BE2C (cell line): ENCODE measurements at places on chromosomes 2 and 18.

GRCh38 chr18:70221915-70222278, 16.4 kb upstream of the RTTN start:
- no peak for DNase-seq

DNA sequence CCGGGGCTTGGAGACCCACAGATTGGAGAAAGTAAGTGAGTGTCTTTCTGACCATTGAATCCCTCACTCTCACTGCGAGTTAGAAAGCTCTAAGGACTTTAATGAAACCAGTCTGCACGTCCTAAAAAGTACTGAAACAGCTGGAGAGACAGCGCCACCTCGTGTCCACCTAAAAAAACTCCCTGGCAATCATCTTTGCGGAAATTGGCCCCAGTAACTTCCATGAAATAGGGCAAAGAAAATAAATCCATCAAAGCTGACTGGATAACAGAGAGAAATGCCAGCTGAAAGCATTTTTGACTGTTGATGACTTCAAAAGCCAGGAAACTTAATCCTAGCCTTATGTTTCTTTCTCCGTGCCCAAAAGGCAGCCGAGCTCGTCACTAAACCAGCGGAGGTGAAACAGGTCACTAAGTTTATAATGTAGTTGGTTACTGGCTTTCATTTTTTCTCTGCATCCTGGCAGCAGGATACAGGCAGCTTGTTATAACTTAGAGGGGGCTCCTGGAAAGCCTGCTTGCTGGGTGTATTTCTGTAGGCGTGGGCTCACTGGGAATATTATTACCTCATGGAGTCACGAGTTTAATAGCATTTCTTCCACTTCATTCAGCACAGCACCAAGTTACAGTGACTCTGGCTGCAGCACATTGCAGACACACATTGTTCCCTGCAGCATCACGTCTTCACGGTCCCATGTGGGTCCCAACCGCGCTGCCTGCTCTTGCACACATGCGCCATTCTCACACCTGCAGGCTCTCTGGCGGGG, 266.5 kb downstream of the HRH4 start:
- DNase-seq: peak; percentile 48

DNA sequence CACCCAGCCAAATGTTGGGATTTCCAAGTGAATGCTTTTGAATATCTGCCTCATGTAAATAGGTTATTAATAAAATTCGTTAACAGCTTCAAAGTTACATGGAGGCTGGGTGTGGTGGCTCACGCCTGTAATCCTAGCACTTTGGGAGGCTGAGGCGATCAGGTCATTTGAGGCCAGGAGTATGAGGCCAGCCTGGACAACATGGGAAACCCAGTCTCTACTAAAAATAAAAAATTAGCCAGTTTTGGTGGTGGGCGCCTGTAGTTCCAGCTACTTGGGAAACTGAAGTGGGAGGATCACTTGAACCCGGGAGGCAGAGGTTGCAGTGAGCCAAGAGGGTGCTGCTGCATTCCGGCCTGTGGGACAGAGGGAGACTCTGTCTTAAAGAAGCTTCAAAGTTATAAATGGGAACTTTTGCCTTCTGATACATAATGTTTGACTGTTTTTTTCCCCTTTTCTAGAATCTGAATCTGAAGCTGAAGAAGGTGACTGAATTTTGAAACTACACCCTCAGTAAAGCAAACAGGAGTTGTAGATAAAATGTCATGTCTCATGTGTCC, 10.1 kb downstream of the BZW1 start:
- DNase-seq: no peak

DNA sequence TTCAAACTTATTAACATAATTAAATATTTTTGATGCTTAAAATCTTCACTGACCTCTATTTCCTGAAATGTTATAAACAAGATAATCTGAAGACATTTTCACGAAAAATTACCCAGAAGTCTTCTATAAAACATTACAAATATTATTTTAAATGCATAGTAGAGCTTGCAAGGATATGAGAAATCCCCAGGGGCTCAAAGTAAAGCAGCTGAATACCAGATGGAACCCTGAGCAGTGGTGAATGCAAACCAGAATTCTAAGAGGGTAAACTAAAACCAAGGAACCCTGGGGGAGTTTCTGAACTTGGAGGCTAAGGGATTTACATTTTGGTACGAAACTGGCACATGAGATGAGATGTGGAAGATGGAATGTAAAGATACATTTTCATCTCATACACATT, 83.6 kb downstream of the FSHR start:
- DNase-seq: no peak

GRCh38 chr2:207284556-207285472, 119.1 kb upstream of the KLF7 start:
- no peak for DNase-seq

GRCh38 chr2:235373171-235373570, 120.7 kb upstream of the AGAP1 start:
- no peak for DNase-seq

DNA sequence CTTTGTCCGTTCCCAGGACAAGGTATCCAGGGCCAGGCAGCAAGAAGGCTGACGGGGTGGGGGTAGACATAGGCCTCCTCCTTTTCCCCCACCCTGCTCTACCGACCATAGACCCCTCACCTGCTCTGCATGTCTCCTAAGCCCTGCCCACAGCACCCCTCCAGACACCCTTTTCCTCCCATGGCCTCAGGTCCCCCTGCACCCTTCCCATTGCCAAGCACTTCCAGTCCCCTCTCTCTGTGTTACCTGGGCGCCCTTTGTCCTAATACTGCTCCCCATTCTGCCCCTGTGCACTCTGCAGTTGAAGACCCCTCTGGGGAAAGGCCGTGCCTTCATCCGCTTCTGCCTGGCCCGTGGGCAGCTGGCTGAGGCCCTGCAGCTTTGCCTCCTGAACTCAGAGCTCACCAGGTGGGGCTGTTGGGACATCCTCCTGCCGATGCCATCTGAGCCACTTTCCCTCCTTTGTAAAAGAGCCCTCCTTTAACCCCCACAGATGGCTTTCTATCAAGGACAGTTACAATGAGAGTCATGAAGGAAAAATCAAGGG, 3.5 kb downstream of the RUFY4 start:
- DNase-seq: no peak

DNA sequence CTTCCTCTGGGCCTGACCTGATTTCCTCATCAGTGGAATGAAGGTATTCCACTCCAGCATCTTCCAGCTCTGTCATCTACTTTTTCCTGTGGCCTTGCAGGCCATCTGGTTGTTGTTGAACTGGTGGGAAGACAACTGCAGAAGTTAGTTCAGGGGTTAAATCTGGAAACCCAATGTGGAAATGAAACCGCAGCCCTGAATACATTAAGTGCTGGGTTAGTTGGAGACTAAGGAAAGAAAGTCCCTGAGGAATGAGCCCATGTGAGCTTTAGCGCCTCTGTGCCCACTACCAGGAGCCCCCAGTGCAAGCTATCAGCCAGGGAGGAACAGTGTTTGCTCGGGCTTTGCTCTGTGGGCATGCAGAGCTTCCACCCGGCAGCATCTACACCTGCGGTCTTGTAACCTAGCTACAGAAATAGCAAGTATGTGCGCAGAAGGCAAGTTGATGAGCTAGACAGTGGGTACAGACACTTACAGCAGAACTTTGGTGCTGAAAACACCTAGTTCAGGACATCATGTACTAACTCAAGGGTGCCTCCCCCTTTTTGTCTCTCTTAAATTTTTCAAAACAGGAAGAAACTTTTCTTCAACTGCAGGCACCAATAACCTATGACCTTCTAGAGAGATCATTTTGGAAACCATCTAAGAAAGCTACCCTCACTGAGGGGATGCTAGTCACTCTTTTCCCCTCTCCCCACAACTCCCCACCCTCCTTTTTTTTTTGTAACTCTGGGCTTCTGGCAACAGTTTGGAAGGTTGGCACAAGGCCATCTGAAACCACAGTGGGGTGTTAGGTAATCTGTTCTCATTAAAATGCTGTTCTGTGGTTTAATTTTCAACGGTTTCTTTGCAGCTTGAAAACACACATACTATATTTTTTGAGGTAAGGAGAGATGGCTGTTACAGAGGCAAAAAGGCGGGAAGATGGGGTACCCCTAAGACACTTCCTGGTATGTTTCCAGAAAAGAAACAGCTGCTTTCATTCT, 18.3 kb upstream of the CXCR4 start:
- DNase-seq: no peak

- DNase-seq: no peak
Observed at GRCh38 chr2:138601458-138602165, 100.0 kb downstream of the SPOPL start.

GRCh38 chr18:44671914-44672313, 8.8 kb upstream of the SETBP1 start:
- no peak for DNase-seq

GRCh38 chr2:196988639-196989038, 62.1 kb upstream of the PGAP1 start:
- no peak for DNase-seq

DNA sequence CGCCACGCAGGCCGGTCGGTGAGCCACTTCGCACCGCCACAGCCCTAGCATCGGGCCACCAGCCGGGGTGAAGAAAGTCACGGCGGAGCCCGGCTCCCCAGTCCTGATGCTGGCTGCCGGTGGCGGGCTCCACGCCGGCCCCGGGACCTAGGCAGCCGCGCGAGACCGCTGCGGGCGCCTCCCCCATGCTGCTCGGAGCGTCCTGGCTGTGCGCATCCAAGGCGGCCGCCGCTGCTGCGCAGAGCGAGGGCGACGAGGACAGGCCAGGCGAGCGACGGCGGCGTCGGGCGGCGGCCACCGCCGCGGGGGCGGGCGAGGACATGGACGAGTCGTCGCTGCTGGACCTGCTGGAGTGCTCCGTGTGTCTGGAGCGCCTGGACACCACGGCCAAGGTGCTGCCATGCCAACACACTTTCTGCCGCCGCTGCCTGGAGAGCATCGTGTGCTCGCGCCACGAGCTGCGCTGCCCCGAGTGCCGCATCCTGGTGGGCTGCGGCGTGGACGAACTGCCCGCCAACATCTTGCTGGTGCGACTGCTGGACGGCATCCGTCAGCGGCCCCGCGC, 433 bp downstream of the SH3RF3 start:
- DNase-seq: no peak

GRCh38 chr2:151718247-151718646, 16.0 kb downstream of the NEB start:
- DNase-seq: no peak

- DNase-seq: no peak
Observed at GRCh38 chr2:165149439-165149838, 54.4 kb downstream of the SCN3A start.
